ENCODE measurements at places on chromosomes 5 and 9.

- DNase-seq: peak; percentile 52
Observed at GRCh38 chr5:13976867-13977830, 32.7 kb upstream of the DNAH5 start.

DNA sequence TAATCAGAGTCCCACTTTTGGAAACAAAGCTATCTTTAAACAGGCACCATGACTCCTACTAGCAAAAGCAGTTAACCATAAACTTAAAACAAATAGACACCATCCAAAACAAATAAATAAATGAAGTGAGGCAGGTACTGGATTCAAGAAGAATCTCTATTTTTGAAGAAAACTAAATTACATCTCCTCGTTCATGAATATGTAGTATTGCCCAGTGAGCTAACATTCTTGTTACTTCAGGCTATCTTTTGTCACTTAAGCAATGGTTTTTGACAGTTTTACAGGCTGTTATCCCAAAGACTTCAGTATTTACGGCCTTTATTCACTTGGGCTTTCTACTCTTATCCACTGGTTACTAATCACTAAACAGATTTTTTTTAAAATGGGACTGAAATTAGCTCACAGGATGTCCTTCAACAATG, 242.5 kb downstream of the MLLT3 start:
- DNase-seq: no peak

DNA sequence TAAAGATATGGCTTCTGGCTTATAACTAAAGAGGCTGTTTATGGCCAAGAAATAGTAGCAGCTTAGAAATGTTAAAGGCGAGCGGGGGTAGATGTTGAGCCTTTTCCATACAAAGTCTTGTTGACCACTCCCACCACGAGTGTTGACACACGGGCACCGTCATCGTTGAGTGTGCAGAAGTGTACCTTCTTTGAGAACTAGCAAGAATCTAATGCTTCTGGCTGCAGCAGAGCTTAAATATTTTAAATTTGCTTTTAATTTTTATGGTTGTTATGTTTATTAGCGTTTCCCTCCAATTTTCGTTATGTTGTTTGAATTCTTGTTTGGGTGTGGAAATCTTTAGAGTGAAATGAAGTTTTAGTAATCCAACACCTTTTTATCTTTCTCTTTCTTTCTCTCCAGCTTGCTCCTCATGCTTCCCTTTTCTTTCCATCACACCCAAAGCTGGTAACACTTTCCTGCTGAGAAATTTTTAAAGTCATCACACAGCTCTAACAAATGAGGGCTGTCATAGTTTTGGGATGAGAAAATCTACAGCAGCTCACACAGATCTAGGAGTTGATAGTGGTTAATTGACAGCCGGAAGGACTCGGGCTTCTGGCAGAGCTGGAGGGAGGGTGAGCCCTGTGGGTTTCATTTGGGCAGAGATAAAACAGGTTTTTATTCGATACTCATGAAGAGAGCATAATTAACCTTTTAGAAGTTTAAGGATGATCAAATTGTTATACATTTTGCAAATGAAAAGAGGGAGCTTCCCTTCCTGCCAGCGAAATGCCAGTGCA, 120.1 kb upstream of the ZNF608 start:
- DNase-seq: no peak

- no peak for DNase-seq
Observed at GRCh38 chr5:56674441-56674840, 140.9 kb upstream of the MAP3K1 start.

DNA sequence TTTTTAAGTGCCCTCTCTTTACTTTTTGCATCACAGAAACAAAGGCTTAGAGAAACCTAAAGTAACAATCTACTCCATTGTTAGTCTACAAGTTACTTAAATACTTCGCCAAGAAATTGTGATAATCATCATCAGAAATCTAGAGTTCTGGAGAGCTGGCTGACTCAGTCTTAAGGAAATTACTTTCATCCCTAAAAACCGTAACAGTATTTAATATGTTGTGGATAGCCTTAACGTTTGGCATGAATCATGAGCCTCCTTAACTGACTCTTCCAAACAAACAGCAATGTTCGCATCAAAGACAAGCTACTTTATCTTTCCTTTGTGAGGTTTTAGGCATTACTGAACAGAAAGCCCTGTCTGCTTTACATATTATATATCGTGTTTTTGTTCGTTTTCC, 128.7 kb downstream of the NIPBL start:
- peak; percentile 76 for DNase-seq

DNA sequence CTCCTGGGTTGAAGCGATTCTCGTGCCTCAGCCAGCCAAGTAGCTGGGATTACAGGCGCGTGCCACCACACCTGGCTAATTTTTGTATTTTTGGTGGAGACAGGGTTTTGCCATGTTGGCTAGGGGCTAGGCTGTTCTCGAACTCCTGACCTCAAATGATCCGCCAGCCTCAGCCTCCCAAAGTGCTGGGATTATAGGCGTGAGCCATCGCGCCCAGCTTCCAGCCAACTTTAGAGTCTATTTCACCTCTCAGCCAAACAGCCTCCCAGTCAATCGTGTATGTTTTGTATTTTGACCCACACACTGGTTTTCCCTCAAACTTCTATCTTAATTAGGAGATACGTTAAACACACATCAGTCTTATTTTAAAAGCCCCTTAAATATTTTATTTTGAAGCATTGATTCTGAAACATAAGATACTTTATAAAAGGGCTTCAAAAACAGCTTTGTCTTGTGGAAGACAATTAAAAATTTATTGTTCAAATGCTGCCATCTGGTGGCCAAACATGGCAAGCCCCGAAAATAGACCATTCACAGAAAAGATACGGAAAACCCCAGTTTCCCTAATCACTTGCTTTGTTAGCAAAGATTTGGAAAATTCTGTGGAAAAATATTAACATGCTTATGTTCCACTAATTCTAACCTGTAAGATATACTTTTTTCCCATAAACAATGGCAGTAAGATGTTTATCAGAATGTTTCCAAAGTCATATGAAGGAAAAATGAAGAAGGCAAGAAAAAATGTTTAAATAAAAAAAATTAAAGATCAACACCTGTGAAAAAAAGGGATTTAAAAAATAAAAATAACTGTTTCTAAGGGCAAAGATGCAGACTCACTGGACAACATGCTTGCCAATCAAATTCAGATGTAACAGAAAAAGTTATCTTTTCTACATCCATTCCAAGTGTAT, 33.1 kb downstream of the APTX start:
- DNase-seq: peak; percentile 45

DNA sequence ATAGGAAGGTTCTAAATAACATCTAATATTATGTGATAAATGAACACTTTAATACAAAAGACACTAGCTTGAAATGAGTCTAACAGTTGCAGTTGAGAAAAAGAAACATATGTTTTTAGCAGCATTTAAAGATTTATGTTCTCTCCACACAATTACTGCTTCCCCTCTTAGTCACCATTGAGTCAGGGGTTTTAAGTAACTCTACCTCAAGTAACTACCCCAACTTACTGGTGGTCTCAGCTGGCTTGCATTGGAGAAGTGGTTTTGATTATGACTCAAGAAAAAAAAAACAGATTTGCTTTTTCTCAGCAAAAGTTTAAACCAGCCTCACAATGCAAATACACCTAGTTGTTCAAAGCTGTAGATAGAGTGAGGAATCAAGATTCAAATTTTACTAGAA, 1216.5 kb upstream of the CDH9 start:
- DNase-seq: peak; percentile 12

DNA sequence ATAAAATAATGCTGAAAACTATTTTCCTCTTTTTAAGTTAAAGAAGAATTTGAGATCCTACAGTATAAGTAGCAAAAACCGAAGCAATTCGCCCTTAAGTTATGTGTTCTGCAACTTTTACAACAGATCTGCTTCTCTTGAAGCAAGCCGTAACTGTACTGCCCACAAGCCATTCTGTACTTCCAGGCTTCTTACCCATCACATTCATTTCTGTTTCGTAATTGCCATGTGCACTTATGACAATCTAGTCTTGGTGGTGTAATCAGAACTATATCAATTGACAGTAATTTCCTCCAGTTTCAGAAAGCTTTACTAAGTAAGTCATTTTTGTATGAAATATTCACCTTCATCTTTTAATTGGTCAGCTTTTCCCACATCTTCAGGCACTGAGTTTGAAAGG, 13.8 kb downstream of the SGTB start:
- peak; percentile 54 for DNase-seq

- no peak for DNase-seq
Observed at GRCh38 chr5:22465616-22466015, 387.5 kb downstream of the CDH12 start.

GRCh38 chr9:128082151-128082550, 14.1 kb downstream of the SLC25A25 start:
- DNase-seq: no peak

DNA sequence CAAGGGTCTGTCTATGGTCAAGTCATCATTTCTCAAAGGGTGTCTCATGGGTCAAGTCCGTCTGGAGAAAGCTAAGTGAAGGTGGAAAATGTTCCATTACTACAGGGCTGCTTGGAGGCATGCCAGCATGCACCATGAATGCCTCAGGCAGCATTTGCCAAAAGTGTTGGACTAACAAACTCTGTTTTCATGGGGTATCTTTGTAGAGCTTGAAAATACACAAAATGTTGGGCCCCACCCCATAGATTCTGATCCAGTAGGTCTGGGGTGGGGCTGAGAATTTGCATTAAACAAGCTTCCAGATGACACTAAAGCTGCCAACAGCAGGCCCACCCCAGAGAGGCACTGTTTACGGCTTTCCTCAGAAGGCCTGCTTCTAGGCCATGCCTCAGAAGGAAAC, 75.0 kb upstream of the FRRS1L start:
- no peak for DNase-seq

- DNase-seq: no peak
Observed at GRCh38 chr5:127549551-127549950, 32.1 kb downstream of the PRRC1 start.

DNA sequence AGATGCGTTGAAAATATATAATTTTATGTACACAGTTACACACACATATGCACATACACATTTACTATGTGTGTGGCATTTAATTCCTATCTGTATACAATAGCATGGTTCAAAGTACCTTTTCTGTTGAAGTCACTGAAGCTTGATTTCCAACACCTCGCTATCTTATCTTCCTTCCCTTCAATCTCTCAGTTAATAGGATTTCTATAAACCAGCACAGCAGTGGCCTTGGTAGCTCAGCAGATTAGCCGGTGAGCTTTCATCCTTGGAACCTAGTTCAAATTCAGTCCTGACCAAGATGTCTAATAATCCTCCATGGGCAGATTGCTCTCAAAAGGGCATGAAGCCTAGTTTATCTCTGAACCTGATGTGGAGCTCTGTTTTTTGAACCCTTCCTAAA, 2389.5 kb downstream of the MAT2B start:
- DNase-seq: no peak

GRCh38 chr5:77935506-77936364, 159.6 kb upstream of the TBCA start:
- no peak for DNase-seq

GRCh38 chr5:35900972-35901695, 37.3 kb downstream of the CAPSL start:
- no peak for DNase-seq

Data from iris pigment epithelial cell (primary cell).